Stimulated activated CD8-positive, alpha-beta memory T cell treated with anti-CD3 and anti-CD28 coated beads, Interleukin-15, amount 100 ng/mL, for 4 hours (primary cell): ENCODE measurements at places on chromosomes 1 and 21.

DNA sequence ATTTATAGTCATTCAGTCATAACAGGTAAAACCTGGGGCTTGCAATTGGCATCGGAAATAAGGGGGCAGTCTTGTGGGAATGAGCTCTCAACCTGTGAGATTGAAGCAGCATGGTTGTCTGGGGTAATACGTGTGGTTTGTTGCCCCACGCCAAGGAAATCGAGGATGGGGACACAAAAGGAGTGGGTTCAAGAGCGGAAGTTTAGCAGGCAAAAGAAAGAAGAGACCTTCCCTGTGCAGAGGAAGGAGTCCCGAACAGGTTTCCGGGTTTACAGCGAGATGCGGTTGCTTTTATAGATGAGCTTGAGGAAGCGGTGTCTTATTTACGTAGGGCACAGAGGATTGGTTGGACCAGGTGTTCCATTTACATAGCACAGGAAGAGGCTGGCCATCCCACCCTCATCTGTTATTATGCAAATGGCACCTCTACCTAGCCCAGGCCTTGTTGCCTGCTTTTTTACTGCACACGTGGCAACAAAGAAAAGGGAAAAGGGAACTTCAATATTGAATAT is 37.3 kb downstream of the IFNAR1 start:
- peak; percentile 32 for DNase-seq

DNA sequence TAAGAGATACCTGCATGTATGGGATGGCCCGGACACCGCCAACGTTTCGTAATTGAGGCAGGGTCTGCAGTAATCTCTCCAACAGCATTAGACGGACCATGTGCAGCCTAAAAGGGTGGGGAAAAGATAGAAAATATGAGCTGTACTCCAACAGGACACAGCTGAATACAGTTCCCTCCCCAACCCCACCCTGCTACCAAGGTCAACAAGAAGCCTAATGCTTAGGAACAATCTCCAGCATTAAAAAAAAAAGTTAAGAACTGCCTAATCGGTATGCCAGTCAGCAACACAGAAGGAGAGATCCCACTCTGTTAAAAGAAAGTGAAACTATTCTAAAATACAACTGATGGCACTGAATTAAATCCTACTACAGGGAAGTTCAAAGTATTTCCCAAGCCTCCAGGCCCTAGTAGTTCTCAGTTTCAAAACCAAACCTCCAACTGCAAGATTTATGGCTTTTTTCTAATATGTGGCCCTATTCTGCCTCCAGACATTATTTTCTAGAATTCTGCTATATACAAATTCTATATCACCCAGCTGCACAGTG is 81.0 kb downstream of the UBR4 start:
- DNase-seq, result no peak

GRCh38 chr1:229371624-229372023 is 28.8 kb upstream of the CCSAP start:
- no peak for DNase-seq

DNA sequence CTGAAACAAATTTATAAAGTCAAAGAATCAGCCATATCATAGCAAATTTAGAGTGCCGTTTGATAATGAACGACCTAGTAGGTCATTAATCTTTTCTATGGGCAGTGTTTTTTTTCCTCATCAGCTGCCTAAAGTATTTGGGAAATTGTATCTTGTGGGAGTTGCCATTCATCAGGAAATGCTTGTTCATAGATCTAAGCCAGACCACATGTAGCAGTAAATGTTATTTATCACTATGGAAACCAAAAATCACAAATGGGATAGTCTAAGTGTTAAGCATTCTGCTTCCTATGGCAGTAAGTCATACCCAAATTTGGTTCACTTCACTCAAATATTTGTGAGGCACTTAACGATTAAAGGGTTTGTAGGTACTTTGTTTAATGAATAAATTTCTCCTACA is 52.9 kb downstream of the LRRC8D start:
- DNase-seq, result no peak

- no peak for DNase-seq
Observed at GRCh38 chr1:54767526-54767925, 3.2 kb upstream of the PARS2 start.

DNA sequence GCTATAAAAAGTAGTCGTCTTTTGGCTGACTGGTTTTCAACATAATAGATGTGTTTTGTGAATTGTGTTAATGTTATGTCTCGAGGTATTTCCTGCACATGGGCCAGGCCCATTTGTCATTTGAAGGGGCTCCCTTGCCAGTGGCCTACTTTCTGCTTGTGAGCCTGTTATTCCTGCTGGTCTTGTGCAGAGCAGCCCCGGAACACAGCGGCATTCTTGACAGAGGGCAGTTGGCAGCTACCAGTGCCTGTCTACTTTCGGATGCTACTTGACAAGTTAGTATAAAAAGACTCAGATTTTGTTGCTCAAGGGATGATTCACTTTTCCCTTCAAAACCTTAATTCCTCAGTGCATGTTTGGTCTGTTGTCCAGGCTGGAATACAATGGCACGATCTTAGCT is 28.5 kb downstream of the PGM1 start:
- DNase-seq, result no peak

DNA sequence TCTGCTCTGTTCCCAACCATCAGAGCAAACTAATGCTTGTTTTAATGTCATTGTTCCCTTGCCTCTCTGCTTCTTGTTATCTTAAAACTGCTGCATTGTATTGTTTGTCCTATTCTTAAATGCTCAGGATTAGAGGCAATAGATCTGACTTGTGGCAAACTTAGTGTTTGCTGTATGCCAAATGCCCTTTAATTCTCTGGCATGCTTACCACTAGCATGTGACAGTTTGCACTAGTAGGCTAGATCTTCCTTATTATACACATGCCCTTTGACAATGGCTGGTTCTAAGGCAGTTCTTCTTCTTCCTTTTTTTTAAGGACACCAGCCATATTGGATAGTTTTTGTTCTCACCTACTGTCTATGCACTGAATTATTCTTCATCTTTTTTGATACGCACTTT is 30.1 kb downstream of the PALMD start:
- no peak for DNase-seq

DNA sequence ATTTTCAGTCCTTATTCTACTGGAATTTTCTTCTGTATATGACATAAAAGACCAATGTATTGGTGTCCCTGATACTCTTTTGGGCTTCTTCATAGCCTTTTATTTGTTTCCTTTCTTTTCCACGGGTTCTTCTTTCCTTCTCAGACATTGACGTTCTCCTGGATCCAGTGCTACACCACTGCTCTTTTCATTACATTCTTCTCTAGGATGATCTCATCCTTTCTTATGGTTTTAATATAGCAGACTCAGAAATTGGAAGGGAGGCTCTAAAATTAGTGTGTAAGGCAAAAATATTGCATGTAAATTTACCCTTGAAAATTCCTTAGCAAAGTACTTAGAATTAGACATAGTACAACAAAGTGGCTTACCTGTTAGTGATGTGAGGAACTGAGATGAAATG is 65.3 kb downstream of the SELENOF start:
- no peak for DNase-seq
